Esophagus muscularis mucosa (tissue), 4 donors: ENCODE measurements at places on chromosomes 11 and 22. TPM values are rescaled to one million over a fixed set of nuclear protein-coding genes. Genes with fewer than 3 reads are reported as not detected.

DNA sequence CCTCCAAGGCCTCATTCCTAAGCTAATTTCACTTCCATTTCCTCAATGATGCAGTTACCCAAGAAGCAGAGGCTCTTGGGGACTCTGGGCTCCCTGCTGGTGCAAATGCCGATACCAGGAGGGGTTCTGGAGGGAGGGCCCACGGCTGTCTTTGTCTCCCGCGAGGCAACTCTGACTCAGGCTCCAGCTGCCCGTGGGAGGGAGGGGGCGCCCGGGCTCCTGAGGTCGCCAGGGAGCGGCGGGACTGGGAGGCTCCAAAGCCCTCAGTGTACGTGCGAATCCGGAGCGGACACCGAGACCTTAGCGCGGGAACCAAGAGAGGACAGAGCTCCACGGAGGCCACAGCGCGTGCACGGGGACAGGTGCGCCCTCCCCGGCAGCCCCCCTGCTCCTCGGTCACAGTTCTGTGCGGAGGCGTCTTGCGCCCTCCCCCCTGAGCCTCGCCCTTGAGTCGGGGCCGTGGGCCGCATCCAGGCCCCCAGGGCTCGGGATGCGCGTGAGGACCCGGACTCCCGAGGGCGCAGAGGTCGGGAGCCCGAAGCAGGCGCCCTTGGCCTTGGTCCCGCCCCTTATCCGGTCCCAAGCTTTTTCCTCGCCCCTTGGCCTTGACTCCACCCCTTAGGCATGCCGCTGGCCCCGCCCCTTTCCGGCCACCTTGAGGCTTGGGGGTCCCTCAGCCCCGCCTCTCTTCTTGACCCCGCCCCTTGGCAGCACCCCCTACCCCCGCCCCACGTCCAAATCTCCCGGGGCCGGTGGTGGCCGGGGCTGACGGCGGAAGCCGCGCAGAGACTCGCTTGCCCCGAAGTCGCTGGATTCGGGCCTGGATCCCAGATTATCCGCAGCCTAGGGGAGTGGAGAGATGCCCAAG is 4.7 kb upstream of the SHISA8 start:
- peaks cover 20% of the 10 kb centered on the region for H3K27me3 ChIP-seq
- H3K27ac ChIP-seq = no peak overlapping the region
- no peak for DNase-seq
- H3K36me3 ChIP-seq = no peaks in the 10 kb centered on the region

DNA sequence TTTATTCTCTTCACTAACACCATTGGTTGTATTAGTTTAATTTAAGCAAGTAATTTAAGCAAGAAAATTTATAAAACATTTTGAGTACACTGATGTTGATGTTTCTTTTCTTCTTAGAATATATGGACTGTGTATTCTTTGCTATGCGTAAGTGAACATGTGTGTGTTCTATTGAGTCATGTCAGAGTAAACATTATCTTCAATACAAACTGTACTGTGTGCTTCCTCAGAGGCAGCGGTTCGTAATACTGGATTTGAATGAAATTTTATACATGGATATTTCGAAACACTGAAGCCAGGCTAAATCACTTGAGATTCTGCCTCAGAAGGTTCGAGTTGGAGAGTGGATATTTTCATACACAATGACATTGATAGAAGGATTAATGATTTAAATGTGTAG is 452.6 kb downstream of the LUZP2 start:
- H3K4me3 ChIP-seq = no peak overlapping the region
- H3K27me3 ChIP-seq = no peaks in the 10 kb centered on the region
- no peak overlapping the region for H3K27ac ChIP-seq
- DNase-seq = no peak
- no peaks in the 10 kb centered on the region for H3K4me1 ChIP-seq

DNA sequence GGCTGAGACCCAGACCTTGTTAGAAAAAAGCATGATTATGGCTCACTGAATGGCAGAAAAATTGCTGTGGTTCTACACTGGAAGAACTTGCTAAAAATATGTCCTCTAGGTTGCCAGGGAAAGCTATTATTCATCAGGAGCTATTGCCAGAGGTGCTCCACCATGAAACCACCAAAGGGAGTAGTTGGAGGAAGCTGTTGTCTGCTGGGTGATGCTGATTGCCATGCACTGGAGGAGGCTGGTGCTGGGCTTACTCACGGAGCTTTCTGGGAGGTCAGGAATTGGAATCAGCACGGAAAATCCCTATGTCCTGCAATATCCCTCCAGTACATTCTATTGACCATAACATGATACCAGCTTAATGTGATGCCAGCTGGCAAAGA is 199.6 kb upstream of the ZBED5 start:
- H3K4me1 ChIP-seq = no peaks in the 10 kb centered on the region
- H3K4me3 ChIP-seq = no peak overlapping the region
- no peaks in the 10 kb centered on the region for H3K36me3 ChIP-seq
- no peak overlapping the region for H3K27ac ChIP-seq

DNA sequence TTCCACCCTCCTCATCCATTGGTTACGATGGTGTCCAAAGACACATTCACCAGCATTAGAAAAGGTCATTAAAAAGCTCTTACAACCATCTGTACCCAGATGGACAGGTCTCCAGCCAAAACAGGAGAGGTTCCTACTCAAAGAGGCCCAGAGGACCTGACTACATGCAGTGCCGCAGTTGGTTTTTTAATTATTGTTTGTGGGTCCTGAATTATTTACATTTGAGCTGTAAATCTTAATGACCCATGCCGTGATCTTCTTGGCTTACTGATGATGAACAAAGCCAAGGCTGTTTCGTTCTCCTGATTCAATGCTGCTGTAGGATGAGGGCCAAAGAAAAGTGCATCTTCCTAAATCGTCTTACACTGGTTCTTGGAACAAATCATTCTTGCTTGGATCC is 83.7 kb downstream of the CADM1 start:
- H3K36me3 ChIP-seq = no peaks in the 10 kb centered on the region
- no peak overlapping the region for H3K27ac ChIP-seq
- H3K27me3 ChIP-seq = no peaks in the 10 kb centered on the region
- peaks cover 15% of the 10 kb centered on the region for H3K4me1 ChIP-seq
- no peak for DNase-seq

DNA sequence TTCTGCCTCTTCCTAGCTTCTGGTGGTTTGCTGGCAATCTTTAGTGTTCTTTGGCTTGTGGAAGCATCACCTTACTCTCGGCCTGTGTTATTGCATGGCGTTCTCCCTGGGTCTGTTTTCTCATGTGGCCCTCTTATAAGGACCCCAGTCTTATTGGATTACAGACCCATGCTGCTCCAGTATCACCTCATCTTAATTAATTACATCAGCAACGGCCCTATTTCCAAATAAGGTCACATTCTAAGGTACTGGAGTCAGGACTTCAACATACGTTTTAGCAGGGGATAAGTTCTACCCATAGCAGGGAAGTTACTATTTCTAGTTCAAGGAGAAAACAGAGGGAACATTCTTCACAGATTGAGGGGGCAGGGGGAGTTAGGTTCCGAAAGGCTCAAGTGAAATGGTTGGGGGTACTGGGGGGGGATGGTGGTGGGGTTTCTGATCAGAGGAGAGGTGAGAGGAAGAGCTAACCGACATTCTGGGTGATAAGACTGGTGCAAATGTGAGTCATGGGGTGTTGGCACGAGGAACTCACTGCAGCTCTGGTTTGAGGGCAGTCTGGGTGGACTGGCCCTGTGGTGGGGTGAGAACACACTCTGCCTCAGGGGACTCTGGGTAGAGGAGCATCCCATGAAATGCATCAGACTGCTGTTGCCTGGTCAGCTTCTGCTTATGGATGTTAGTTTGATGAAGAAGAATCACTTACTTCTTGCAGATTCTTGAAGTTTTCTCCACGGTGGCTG is 51.5 kb upstream of the ZBED5 start:
- peaks cover 20% of the 10 kb centered on the region for H3K4me1 ChIP-seq
- H3K36me3 ChIP-seq = no peaks in the 10 kb centered on the region
- no peak for DNase-seq
- H3K27me3 ChIP-seq = no peaks in the 10 kb centered on the region
- H3K27ac ChIP-seq = no peak overlapping the region
- no peak overlapping the region for H3K4me3 ChIP-seq

GRCh38 chr11:24043842-24044241 is 453.0 kb upstream of the LUZP2 start:
- DNase-seq = no peak
- no peaks in the 10 kb centered on the region for H3K36me3 ChIP-seq
- no peak overlapping the region for H3K27ac ChIP-seq

DNA sequence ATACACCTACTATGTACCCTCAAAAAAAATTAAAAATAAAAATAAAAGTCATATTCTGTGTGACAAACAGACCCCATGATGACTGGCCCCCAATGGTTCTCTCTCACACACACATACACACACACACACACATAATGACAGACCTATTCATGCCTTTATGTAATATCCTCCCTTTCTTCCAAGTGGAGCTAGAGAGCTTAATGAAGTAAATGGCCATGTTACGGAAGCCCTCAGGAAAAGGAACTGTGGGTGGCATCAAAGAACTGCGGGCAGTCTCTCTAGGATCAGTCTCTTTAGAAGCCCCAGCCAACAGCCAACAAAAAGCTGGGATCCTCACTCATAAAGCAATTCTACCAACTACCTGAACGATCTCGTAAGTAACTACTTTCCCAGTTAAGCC is 125.5 kb downstream of the SIK3 start:
- no peak overlapping the region for H3K27ac ChIP-seq
- H3K4me3 ChIP-seq = no peak overlapping the region
- H3K36me3 ChIP-seq = no peaks in the 10 kb centered on the region
- no peak for DNase-seq

DNA sequence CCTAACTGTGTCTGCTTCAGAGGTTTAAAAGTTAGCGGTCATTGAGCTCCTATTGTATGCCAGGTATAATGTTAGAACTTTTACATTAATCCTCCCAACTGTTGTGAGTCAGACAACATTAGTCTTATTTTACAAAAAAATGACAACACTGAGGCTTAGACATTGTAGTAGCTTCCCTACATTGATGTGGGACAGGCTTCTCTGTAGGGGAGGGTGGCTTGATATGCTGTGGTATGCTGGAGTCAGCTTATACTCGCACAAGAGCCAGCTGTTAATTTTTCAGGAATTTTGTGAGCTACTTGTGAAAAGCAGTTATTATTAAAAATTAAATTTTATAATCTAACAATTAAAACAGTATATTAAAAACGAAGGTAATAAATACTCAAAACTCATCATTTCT is 64.8 kb upstream of the NAV2 start:
- H3K4me1 ChIP-seq = peaks cover 12% of the 10 kb centered on the region
- no peak overlapping the region for H3K4me3 ChIP-seq
- no peak for DNase-seq

GRCh38 chr11:131595797-131596196 is 225.4 kb downstream of the NTM start:
- H3K27me3 ChIP-seq = no peaks in the 10 kb centered on the region
- no peak overlapping the region for H3K4me3 ChIP-seq
- no peaks in the 10 kb centered on the region for H3K4me1 ChIP-seq
- H3K36me3 ChIP-seq = no peaks in the 10 kb centered on the region
- no peak overlapping the region for H3K27ac ChIP-seq

DNA sequence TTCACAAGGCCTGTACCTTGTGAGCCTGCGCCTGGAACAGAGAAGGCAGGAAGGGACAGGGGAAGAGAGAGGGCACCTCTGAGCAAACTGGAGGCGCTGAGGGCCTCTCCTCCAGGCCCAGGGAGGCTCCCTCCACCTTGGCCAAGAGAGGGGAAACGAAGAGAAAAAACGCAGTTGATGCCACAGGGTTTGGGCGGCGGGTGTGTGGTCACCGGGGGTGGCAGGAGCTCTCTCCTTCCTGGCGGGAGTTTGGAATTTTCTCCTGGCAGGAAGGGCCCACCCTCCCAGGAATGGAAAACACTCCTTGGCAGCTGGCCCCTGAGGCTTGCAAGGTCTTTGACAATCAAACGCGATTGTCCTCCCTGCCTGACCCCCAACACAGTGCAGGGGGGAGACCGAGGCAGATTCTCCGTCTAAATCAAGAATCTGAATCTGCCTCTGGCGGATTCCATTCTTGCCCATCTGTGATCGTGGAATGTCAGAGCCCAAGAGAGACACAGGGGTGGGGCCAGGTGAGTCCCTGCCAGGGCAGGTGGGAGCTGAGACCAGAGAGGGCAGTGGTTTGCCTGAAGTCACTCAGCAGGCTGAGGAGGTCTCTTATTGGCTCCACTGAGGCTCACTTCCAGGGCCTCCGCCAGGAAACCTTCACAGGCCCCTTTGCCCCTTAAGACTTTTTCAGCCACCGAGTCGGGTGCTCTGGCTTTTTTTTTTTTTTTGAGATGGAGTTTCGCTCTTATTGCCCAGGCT is 21.0 kb downstream of the RPL3 start:
- H3K27ac ChIP-seq = peak overlapping the region; percentile 68
- no peaks in the 10 kb centered on the region for H3K36me3 ChIP-seq

GRCh38 chr11:17934194-17934593 is 78.7 kb downstream of the SERGEF start:
- no peak overlapping the region for H3K27ac ChIP-seq
- no peaks in the 10 kb centered on the region for H3K4me1 ChIP-seq
- no peak for DNase-seq
- no peak overlapping the region for H3K4me3 ChIP-seq

HBB gene
- 90.2 TPM for total RNA-seq

APLNR gene
- total RNA-seq = 2.0 TPM

FBLN1 gene
- total RNA-seq = 355 TPM

C11orf68 gene
- 18.2 TPM for total RNA-seq
